ENCODE measurements at places on chromosomes 2 and 18. TPM values are rescaled to one million over a fixed set of nuclear protein-coding genes. Genes with fewer than 3 reads are reported as not detected.
A peak's percentile ranks its signal among the peaks of the same experiment; 100 is the strongest.

GRCh38 chr2:8986327-8986976 lies 17.0 kb downstream of the MBOAT2 start:
- DNase-seq, result no peak

DNA sequence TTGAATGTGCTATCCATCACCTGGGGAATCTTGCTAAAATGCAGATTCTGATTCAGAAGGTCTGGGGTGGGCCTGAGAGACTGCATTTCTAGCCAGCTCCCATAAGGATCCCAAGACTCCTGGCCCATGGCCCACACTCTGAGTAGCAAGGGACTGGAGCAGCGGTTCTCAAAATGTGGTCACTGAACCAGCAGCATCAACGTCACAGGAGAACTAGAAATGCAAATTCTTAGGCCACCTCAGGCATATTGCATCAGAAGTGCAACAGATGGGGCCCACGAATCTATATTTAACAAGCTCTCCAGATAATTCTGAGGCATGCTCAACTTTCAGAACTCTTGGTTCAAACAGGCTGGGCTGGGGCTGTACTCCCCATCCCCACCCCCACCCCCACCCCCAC lies 74.6 kb downstream of the DHRS9 start:
- no peak for DNase-seq

GRCh38 chr18:69528435-69528834 lies 127.7 kb downstream of the DOK6 start:
- DNase-seq, result peak; percentile 4

The CFAP65 gene
- not detected for polyA plus RNA-seq

All from foreskin keratinocyte (primary cell).